ENCODE measurements at places on chromosomes 5 and 9.
A peak's percentile ranks its signal among the peaks of the same experiment; 100 is the strongest.

GRCh38 chr9:121682926-121683515 lies 31.6 kb downstream of the DAB2IP start:
- DNase-seq, result no peak

DNA sequence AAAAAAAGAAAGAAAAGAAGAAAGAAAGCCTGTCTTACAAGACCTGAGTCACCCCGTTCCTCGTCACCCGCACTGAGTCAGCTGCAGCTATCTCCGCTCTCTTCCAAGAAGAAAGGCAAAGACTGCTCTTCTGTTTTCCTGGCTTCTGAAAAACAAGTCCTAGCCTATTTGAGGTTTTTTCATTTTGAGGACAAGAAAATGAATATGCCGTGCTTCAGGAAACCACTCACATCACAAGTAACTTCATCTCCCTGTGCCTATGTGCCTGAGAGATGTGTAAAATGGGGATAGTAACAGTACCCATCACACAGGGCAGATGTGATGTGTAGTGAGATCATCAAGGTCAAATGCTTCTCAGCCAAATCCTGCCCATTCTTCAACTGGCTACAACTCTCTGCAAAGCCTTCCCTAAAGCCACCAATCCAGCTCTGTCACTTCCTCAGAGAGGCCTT lies 78.4 kb downstream of the GLDC start:
- DNase-seq, result no peak

DNA sequence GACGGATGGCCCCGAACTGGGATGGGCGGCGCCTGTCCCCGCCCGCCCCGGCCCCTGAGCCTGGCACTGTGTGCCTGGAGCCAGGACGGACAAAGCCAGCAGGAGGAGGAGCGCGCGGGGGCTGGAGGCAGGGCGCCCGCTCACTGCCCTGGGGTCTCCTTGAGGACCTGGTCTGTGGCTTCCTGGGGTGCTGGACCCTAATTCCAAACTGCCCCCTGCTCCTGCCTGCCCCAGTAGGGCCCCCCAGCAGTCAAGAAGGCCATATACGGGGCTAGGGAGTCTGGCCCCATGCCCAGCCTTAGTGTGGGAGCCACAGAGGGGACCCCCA lies 29.2 kb upstream of the RXRA start:
- no peak for DNase-seq

DNA sequence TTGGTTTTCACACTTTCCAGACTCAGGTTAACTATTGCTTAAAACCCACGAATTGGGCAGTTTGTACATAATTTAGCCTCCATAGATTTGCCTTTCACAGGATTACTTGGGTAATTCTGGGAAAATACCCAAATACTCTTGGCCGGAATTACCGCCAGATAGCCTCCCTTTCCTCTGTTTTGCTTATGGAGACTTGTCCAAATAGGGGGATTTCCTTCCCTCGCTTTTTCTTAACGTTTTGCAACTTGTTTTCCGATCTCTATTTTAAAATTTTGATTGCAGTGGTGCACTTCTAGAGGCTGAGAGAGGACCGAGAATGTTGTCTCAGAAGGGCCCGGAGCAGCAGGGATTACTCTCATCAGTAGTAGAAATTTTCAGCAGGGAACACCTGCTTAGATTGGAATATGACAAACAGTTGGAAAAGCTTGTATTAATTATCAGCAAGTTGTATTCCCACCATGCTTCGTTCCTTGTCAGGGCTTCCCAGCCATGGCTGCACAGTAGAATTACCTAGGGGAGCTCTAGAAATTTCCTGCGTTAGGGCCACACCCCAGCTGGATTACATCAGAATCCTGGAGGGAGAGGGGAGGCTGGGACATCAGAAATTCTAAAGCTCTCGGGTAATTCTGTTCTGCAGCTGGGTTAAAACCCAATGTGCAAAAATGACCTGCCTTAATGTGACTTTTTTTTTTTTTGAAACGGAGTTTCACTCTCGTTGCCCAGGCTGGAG lies 329.1 kb downstream of the SH3GL2 start:
- DNase-seq, result no peak

- no peak for DNase-seq
Observed at GRCh38 chr9:21728781-21729180, 73.7 kb upstream of the MTAP start.

DNA sequence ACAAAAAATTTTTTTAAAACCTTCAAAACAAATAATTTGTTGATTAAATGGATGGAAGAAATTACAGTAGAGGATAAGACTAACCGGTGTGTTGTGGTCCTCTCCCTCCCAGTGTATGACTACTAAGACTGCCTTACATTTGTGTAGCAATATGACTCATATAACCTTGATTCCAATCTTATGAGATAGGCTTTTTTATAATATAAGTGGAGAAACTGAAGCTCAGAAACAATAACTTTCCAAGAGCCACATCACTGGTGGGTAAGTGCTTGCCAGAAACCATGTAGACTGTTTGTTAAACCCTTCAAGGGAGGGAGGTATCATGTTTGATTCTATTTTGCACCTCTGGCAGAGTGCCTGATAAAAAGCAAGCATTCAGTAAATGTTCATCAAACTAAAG lies 47.5 kb downstream of the NLN start:
- no peak for DNase-seq

GRCh38 chr5:78665534-78665933 lies 17.0 kb upstream of the LHFPL2 start:
- no peak for DNase-seq

DNA sequence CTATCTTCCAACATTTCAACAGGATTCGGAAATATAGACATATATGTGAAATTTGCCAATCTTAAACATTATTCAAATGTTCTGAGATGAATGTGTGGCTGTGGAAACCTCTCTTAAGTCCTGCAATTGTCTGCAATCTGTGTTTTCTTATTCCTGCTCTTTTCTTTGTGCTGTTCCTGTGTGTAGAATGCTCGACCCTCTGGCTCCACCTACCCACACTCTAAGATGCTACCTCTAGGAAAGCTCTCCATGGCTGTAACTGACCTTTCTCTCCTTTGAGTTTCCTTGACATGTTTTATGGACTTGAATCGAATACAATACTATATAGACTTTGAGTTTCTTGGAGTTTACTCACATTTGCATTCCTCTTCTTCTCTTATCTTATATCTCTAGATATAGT lies 120.6 kb upstream of the ASTN2 start:
- no peak for DNase-seq

DNA sequence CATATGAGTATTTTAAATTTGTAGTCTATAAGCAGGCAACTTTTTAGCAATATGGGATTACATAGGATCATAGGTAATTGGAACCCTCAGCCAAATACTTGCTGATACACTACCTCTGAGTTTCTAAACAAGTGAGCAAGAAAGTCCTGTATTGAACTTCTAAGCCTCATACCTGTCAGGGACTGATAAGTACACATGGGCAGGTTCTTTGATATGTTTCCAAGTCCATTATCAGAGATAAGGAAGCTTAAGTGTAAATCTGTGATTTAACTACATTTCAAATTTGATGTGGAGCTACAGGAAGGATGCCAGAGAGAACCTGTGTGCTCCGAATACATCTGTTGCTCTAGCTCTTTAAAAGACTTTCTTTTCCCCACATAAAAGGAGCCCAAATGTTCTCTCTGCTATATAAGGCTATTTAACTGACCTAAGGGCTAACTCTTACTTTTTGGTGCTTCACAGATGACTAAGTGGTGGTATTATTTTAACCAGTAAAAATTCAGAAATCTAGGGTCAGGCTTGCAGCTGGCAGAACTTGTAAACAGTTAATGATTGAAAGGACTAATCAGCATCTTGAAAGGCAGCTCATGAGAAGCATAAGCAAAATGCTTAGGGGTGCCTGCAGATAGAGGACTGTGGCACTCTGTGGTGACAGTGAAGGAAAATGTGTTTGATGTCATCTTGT lies 228.6 kb downstream of the NR3C1 start:
- DNase-seq, result no peak

- no peak for DNase-seq
Observed at GRCh38 chr9:95966306-95966705, 90.8 kb downstream of the ERCC6L2 start.

DNA sequence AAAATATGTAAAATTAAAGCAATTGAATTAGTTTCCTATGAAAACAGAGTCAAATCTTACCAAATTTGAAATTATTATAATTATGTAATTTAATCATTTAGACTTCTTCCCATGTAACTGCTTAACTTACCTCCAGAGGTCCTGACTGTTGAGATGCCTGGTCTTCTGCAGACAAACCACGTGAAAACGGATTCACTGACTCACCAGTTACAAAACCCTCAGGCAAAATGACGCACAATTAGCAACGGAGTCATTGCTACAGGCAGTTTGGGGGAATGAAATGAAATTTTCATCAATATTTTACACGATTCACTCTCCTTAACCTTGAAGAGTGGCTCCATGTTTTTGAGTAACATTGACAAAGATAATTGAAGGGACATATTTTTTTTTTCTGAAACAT lies 460.8 kb downstream of the MTRR start:
- no peak for DNase-seq

DNA sequence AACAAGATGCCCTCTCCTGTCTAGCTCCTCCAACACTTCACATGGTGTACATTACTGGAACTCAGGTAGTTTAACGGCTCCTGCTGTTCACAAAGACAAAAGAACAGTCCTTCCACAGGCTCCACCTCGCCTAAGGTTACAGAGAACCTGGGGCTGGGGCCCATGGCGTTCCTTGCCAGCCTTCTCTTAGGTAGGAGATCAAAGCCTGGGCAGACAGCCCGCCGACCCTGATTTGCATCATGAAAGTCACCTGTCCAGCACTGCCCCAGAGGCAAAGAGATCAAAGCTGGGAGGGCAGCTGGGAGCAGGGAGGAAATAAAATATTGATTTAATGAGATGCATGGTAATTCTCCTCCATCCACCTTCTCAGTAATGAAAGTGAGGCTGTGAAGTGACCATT lies 115.0 kb upstream of the SLIT3 start:
- no peak for DNase-seq

DNA sequence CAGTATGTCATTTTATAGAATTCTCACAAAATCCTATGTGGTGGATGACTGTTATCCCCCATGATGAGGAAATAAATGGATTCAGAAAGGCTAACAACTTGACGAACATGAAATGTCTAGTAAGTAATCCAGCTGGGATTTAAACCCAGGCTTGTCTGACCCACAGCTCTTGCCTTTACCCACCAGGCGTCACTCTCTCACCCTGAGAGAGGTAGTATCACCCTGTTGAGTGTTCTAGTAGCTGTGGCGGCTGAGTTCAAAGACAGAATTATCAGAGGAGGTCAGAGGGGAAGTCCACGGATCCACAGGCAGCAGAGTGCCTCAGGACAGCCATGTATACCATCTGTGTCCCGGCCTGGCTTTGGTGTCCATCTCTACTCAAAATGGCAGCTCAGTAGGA lies 113.8 kb downstream of the ZNF462 start:
- no peak for DNase-seq

- no peak for DNase-seq
Observed at GRCh38 chr5:141585594-141585993, 33.2 kb downstream of the DIAPH1 start.

GRCh38 chr9:29514862-29515261 lies 1941.6 kb upstream of the C9orf72 start:
- no peak for DNase-seq

- no peak for DNase-seq
Observed at GRCh38 chr5:435961-436640, 6.9 kb upstream of the EXOC3 start.

- DNase-seq, result no peak
Observed at GRCh38 chr5:170113522-170113900, 7.8 kb downstream of the FOXI1 start.

- peak; percentile 77 for DNase-seq
Observed at GRCh38 chr5:150778517-150779396, at the start of gene SMIM3. Gene SMIM3, plus strand, starts transcription at chr5:150778757. Its CDS starts 16,684 bp downstream, at chr5:150795441.

GRCh38 chr5:176733406-176734262 lies 76.7 kb upstream of the UNC5A start:
- no peak for DNase-seq

DNA sequence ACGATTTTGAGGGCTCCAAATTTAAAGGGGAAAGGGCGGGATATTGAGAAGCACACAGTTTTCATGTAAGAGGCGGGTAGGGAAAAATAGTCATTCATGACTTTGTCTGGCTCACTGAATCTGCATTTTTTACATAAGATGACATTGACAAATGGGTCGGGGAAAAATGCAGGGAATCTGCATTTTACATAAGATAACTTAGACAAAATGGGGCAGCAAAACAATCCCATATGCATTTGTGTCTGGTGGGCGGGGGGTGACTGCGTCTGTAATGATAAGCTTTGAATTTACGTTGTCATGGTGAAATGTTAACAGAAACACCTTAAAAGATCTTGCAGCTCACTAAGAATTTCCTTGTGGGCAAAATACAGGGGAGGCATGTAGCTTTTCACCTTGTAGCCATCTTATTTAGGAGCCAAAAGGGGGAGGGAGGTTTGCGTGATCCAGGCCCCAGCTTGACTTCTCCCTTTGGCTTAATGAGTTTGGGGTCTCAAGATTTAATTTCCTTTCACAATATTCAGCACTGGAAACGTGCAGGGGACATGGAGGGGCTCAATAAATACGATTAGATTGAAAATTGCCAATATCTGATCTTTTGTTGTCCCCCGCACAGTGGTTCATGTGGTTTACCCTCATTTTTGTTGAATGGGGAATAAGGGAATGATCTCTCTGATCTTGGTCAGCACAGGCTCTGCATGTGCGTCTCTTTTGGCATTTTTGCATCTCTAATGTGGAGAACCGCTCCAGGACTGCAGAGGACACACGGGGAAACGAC lies 41.1 kb upstream of the GADD45G start:
- DNase-seq, result no peak

- no peak for DNase-seq
Observed at GRCh38 chr9:135127718-135128670, 40.5 kb downstream of the OLFM1 start.

DNA sequence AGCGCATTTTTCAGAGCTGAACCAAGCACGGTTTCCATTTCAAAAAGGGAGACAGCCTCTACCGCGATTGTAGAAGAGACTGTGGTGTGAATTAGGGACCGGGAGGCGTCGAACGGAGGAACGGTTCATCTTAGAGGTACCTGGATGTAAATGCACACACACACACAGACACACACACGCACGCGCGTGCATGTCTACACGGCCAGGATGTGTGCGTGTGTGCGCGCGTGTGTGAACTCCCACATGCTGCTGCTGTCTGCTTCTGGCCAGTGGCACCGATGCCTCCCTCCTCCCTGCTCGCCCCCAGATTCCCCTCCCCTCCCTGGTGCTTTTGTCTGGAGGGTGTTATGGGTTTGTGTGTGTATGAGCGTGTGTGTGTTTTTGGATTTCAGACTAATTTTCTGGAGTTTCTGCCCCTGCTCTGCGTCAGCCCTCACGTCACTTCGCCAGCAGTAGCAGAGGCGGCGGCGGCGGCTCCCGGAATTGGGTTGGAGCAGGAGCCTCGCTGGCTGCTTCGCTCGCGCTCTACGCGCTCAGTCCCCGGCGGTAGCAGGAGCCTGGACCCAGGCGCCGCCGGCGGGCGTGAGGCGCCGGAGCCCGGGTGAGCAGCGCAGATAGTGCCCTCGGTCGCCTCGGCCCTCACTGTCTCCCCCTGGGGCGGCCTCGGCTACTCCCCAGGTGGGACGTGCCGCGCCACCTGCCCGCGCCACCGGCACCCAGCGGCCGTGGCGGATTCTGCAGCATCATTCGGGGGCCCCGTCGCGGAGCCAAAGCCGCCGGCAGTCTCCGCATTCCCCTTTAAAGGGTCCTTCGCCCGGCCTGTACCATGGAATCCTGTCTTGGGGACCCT lies at the start of gene NTRK2:
Gene NTRK2 (plus strand): TSS at position 442 of the 850 bp plus-strand sequence. CDS start 1,020 bp downstream, outside the sequence.
- DNase-seq, result peak; percentile 14

GRCh38 chr5:160134332-160134731 lies 15.1 kb upstream of the PWWP2A start:
- no peak for DNase-seq

Measured in activated naive CD8-positive, alpha-beta T cell treated with anti-CD3 and anti-CD28 coated beads for 36 hours (primary cell).